ENCODE measurements at places on chromosomes 2 and 18.
A peak's percentile ranks its signal among the peaks of the same experiment; 100 is the strongest.

GRCh38 chr2:40242315-40242714, 209.6 kb downstream of the SLC8A1 start:
- DNase-seq: no peak

DNA sequence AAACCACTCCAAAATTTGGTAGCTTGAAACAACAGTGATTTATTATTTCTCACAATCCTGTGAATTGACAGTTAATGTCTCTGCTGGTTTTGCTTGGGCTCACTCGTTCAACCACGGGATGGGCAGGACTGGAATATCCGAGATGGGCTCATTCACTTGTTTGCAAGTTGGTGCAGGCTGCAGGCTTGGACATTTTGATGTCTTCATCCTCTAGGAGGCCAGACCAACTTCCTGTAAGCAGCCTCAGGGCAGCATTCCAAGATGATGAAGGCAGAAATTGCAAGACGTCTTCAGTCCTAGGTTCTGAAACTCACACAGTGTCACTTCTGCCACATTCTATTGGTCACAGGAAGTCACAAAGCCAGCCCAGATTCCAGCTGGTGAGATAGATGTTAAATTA, 47.1 kb downstream of the GPR39 start:
- DNase-seq: no peak

DNA sequence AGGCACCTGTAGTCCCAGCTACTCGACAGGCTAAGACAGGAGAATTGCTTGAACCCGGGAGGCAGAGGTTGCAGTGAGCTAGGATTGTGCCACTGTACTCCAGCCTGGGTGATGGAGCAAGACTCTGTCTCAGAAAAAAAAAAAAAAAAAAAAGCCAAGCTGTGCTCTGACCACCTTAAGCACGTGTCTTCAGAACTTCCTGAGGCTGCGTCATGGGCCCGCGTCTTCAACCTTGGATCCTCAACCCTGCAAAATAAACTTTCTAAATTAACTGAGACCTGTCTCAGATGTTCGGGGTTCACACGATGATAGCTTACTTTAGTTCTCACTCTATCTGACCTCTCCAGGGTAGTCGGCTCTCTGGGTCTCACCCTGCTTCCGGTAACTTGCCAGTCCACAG, 65.8 kb upstream of the CABLES1 start:
- DNase-seq: no peak

DNA sequence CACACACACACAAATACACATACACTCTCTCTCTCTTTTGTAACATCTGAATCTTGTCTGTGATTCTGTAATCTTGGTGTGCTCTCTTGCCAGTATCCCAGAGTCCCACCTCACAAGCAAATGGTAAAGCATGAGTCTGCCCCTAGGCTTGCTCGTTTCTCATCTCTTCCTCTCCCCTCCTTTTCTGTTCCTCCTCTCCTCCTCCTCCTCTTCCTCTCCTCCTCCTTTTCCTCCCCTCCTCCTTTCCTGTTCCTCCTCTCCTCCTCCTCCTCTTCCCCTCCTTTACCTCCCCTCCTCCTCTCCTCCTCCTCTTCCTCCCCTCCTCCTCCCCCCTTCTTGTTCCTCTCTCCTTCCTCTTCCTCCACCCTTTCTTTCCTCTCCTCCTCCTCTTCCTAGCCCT, 59.0 kb downstream of the TNFRSF11A start:
- no peak for DNase-seq

DNA sequence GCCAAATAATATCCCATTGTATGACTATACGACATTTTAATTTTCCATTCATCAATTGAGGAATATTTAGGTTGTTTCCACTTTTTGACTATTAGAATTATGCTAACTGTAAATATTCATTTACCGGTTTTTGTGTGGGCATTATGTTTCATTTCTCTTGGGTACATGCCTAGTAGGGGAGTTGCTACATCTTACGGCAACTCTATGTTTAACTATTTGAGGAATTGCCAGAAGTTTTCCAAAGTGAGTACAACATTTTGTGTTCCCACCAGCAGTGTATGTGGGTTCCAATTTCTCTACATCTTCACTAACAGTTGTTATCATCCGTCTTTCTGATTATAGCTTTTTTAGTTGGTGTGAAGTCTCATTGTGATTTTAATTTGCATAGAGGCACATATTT, 1.6 kb upstream of the KDSR start:
- DNase-seq: no peak

- no peak for DNase-seq
Measured at GRCh38 chr2:208671284-208671683, 264.7 kb downstream of the PTH2R start.

DNA sequence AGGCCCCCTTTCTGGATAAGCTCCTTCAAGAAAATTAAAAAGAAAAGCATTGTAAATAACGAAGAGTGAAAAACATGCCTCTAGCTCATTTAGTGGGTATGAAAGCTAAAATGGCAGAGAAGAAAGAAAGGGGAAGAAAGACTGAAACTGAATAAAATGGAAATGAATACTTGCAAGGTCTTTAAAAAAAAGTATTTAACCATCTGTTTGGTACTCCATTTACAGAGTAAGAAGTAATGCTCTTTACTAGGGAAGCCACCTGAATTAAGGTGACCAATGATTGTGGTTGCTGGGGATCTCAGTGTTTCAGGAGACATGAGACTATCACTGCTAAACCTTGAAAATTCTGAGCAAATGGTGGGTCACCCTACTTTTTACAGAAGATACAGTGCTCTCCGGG, 17.7 kb upstream of the ARL5A start:
- no peak for DNase-seq

DNA sequence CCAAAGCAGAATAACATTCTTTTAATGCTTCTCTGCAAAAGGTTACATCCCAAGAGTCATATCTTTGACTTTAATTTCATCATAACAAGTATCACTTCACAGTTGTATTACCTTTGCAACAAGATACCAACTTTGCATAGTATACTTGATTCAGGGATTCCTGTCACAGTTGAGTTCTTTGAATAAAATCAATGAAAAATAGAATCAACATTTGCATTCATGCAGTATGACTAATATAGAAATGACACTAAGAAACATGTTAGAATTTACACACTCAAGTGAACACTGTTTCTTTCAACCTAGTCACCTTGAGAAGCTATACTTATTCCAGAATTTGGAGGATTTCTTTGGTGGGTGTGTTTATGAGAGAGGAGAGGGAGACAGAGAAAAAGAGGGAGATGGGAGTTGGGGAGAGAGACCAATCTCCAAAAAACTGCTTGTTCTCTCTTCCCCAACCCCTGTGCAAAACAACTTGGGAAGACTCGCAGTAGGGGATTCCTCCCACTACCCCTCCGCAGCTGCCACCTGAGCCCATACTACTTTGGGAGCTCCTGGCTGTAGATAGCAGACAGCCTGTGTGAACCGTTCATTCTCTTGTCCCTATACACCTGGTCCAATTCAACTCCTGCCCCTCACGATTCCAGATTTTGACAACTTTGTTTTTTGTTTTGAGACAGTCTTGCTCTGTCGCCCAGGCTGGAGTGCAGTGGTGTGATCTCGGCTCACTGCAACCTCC, 57.7 kb downstream of the PELI1 start:
- no peak for DNase-seq

- DNase-seq: peak; percentile 2
Measured at GRCh38 chr2:584863-585823, 92.1 kb downstream of the TMEM18 start.

- DNase-seq: no peak
Measured at GRCh38 chr2:5549771-5550170, 142.4 kb upstream of the SOX11 start.

- DNase-seq: peak; percentile 56
Measured at GRCh38 chr2:74690571-74690970, 36.5 kb downstream of the SEMA4F start.

DNA sequence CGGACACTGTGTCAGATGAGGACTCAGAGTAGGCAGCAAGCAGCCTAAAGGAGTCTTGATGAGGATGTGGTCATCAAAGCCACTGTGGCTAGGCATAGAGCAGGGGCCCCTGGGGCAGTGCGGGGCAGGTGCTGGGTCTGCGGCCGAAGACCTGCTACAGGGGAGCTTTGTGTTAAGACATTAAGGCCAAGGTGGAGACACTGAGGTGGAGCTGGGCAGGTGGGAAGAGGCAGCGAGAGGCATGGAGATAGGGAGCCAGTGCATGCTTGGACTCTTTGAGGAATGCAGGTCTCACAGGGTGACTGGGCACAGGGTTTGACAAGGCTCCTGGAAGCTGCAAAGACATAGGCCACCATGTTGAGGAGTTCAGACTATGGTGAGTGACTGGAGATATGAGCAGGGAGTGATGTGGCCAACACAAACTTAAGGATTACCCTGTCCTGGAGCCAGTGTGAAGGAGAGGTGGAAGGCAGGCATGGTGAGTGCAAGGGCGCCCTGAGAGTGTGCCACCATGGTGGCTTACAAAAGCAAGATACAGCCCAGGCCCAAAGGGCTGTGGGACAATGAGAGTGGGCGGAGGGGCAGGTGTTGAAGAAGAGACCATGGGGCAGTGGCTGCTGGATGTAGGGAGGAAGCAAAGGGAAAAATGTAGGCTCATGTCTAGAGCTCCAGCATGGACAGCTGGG, 450.9 kb upstream of the HS6ST1 start:
- no peak for DNase-seq

GRCh38 chr2:105754011-105754410, 9.3 kb downstream of the NCK2 start:
- no peak for DNase-seq

- DNase-seq: peak; percentile 36
Measured at GRCh38 chr2:106839849-106840595, 45.9 kb downstream of the ST6GAL2 start.

DNA sequence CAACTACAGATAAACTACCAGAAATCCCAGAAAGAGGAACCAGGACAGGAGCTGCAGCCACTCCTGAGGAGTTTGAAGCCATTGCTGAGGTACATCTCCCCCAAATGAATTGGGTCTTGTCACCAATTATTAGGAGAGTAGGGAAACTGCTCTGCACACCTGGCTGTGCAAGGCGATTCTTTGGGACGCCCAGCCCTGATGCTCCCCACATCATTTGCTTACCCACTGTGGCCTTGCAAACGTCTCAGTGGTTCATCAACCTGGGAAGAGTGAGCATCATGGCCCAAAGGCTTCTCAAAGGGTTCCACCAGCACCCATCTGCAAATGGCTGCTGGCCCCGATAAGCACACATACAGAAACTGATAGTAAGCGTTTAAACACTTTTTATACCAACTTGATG, 21.8 kb upstream of the DCDC2C start:
- DNase-seq: no peak

DNA sequence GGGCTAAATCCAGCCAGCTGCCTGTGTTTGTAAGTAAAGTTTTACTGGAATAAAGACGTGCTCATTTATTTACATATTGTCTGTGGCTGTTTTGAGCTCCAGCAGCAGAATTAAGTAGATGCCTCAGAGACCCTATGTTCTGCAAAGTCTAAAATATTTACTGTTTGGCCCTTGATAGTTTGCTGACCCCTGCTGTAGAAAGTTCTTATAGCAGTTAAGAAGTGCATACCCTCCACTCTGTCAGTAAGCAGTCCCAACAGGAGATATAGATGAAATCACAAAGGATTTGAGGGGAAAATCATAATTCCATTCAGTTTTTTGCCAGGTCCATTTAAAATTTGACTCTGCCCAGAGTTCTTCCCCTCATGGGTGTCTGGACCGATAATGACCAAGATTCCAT, 50.1 kb upstream of the ITM2C start:
- DNase-seq: no peak

DNA sequence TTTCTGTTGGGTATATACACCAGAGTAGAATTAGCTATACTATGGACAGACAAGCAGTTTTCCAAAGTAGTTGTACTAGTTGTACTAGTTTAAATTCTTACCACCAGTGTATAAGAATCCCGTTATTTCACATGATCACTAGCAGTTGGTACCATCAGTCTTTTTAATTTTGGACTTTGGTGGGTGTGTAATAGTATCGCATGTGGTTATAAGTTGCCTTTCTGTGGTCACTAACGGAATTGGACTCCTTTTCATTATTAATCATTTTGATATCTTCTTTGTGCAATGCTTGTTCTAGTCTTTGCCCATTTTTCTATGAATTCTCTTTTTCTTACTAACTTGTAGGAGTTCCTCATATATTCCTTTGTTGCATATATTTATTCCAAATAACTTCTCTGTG, 89.8 kb downstream of the ASXL2 start:
- DNase-seq: no peak

DNA sequence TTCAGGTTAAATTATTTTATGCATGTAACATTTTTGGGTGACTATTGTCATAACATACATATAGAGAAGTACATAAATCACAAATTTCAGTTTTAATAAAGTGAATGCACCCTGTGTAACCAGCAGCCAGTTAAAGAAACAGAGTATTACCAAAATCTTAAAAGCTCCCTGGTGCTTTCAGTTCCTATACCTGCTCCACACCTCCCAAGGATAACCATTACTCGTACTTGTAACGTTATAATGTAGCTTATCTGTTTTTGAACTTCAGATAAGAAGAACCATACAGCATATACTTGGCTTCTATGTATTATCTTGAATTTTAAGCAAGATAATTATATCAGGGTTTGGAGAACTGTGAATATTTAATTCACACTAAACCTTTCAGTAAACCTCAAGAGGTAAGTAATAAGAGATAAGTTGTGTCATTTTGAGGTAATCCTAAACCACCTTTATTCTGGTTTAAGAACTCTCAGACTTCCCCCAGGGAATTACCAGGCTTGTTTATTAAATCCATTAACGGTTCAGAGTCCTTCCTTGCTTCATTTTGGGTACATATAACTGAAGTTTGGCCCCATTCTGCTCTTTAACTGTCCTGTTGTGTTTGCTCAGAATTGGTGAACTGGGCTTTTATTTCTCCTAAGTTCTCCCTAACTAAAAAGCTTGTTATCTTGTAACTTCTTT, 58.6 kb downstream of the LCLAT1 start:
- DNase-seq: no peak

GRCh38 chr2:238160206-238161129, 1.7 kb downstream of the ERFE start:
- peak; percentile 82 for DNase-seq

DNA sequence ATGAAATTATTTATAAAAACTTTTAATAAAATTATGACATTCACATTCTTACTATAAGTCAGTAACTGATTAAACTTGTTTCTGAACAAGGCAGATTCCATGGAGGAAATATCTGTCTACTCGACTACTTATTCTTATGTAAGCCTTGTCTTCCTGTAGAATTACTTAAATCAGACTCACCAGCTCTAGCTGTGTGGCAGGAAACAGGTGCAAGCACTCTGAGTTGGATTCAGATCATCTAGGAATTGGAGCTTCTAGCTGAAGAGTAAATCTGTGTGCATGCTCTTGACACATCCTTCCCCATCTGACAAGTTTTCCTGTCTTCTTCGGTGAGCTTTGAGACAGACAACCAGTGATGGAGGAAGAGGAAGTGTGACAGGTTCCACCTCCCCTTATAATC, 284.7 kb downstream of the TRIB2 start:
- no peak for DNase-seq

- no peak for DNase-seq
Measured at GRCh38 chr2:217279556-217279955, 419.7 kb upstream of the TNP1 start.

DNA sequence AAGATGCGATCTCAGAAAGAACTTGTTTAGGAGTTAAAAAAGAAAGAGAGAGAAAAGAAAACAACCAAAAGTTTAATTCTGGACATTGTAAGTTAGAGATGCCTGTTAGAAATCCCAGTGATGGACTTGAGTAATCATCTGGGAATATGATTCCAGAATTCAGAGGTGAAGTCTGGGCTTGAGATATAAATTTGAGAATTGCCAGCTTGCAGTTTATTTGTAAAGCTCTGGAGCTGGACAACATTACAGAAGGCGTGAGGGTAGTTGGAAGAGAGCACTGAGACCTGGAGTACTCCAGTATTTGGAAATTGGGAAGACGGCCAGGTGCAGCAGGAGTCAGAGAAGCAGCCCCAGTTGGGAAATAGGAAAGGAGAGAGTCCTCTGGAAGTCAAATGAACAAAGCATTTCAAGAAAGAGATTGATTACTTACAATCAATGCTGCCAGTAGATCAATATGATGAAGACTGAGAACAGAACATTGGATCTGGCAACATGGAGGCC, 128.8 kb upstream of the ARHGAP28 start:
- DNase-seq: no peak
